ENCODE measurements at places on chromosomes 12 and 14. TPM values are rescaled to one million over a fixed set of nuclear protein-coding genes. Genes with fewer than 3 reads are reported as not detected.

AMHR2 gene
- total RNA-seq, result not detected

DNA sequence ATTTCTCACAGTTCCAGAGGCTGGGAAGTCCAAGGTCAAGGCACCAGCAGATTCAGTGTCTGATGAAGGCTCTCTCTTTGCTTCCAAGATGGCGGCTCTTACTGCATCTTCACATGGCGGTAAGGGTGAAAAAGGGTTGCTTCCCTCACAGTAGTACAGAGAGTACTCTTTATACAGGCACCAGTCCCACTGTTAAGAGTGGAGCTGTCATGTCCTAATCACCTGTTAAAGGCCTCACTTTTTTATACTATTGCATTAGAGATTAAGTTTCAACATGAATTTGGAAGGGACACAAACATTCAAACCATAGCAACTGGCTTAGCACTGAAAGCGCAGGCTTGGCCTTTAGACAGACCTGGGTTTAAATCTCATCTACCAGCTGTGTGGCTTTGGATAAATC lies 50.0 kb upstream of the TCL1A start:
- DNase-seq, result no peak

- no peak for DNase-seq
Measured at GRCh38 chr12:21607701-21608100, 3.1 kb upstream of the GYS2 start.

DNA sequence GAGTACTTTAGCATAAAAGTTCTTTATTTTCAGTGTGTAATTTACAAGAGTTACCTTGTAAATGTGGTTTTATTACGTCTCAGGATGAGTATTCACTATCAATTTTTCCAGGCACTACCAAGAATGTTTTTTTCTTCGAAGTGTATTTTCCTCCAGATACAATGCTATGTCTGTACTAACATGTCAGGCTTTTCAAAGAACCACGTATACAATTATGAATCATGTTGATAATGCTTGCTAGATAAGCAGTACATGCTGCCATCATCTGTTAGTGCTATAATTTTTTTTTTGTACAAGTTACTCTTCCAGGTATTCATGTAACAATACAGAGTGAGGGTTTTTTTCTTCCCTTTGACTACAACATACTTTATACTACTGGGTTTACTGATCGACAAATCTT lies 5.6 kb upstream of the KANSL2 start:
- no peak for DNase-seq

GRCh38 chr12:110971936-110972335 lies 51.6 kb upstream of the MYL2 start:
- DNase-seq, result no peak

DNA sequence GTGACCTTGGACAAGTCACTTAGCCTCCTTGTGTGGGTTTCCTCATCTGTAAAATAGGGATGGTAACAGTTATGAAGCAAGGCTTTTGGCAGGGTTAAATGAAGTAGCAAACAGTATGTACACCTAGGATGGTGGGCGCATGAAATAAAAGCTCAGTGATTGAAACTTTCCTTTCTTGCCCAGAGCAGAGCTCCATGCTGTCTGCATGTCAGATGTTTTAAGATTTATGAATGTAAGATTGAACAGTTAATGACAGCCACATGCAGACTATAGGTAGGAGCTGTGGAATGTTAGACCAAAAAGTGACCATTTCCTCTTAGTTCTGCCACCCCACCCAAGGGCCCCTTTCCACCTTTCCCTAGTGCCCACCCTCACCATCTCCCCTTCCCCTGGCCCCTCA lies 12.1 kb downstream of the ITGB7 start:
- DNase-seq, result no peak

DNA sequence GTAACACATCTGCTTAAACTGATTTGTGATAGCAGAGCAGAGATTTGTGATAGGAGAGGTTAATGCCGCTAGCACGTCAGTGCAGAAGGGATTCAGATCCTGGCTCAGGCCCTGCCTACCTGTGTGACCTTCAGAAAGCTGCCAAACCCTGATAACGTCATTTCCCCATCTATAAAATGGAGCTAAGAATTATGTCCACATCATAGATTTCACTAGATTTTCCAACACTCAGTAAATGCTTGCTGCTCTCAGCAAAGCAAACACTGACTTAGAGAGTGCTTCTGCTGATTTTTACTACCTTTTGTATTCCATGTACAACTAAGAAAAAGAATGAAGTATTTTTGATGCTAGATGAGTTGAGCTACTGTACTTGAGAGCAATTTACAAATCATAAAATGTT lies 261.4 kb downstream of the ITPR2 start:
- no peak for DNase-seq

DNA sequence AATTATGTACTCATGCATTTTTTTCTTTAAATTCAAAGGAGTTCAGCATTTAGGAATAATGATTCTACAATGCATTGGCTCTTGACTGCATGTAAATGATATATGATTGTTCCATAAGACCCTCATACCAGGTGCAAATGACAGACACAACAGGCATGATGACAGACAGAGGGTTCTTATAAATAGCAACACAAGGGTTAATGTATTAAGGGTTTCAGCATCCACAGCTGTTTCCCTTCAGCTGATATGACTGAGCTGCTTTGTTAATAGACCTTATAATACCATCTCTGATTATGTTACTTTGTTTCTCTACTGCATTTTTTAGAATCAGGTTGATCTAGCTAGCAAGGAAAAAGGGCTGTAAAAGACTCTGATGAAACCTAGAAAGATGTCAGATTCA lies 90.8 kb upstream of the TMTC2 start:
- no peak for DNase-seq

DNA sequence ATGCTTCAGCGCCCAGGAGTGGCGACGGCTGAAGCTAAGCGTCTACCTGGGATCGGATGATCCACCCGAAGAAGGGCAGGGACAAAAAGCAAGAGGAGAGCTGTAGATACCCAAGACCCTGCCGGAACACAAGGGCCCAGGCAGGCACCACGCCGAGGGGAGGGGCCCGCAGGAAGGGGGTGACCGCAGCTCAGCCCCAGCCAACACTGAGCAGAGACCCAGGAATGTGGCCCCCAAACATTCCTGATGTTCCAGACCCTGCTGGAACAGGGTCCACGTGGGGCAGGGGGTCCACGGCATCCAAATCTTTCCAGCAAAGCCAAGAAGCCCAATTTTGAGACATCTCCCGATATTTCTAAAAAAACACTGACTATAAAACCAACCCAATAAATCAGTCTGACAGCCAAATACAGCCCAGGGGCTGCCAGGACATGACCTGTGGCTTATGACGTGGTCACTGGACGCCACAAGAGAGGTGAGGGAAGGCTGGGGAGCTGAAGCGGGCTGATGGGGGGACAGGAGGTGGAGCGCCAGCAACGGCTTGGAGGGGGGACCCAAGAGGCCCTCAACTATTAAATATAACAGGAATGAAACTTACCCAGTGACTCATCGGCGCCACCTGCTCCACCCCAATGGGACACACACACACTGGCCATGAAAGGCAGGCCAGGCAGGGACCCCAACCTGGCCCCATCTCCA lies 58.9 kb downstream of the NCOR2 start:
- DNase-seq, result no peak

GRCh38 chr12:26936559-26937442 lies 980 bp downstream of the INTS13 start:
- no peak for DNase-seq

- no peak for DNase-seq
Measured at GRCh38 chr12:24062642-24063245, 113.3 kb upstream of the SOX5 start.

Data from H4 (cell line).